ENCODE measurements at places on chromosomes 2 and 18.

DNA sequence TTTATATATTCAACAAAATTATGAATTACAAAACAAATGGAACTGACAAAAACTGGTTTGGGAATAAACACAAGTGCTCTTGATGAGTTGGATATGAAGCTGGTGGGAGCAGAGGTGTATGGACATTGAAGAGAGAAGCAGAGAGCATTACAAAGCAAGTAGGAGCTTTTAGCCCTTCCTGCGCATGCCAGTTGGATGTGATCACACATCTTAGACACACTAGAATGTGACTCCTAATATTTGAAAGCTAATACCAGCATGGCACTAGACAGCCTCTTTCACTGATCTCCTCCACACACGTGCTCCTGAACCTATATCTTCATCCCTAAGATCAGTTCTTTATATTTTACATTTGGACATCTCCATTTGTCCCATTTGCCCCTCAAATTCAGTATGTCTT lies 298.1 kb downstream of the MTX2 start:
- DNase-seq = no peak

DNA sequence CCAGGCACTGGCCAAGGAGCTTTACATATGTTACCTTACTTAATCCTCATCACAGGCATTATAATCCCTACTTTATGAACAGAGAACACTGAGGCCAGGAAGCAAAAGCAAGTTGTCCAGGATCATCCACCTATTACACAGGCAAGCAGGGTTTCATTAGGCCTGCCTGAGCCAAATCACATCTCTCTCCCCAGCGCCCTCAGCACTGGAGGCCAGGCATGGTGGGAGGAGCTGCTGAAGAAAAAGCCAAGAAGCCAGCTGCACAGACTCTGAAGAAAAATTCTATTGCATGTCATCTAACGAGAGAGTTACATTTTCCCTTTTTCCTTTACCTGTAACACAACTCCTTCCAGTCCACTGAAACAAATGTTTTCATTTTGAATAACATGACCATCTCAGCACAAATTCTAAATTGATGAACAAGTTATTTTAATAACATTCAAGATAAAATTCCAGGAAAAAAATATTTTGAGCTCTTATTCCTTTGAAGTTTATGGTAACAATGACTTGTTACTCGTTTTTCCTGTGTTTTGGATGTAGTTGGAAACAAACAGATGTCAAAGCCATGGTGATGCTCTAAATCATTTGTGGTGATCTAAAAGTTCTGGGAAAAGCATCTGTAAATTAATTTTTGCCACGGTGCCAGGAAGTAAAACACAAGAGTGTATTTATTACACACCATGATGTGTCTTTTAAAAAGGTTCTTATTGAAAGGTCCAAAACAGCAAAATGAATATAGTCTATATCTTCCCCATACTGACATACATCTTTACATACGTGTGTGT lies 139.0 kb upstream of the ITGB6 start:
- DNase-seq = no peak

DNA sequence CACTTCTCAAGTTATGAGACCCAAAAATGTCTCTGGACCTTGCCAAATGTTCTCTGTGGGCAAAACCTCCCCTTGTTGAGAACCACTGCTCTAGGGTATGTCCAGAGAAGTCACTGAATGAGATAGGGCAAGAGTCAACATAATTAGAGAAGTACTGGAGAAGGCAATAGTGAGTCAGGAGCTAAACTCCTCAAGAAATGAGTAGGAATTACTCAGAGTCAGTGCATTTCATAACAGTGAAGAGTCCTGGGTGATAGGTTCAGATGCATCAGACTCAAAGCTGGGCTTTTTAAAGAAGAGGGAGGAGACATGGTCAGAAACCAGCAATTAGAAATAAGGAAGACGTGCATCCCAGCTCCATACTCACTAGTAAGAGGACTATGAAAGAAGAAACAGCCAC lies 38.6 kb upstream of the IHH start:
- no peak for DNase-seq

DNA sequence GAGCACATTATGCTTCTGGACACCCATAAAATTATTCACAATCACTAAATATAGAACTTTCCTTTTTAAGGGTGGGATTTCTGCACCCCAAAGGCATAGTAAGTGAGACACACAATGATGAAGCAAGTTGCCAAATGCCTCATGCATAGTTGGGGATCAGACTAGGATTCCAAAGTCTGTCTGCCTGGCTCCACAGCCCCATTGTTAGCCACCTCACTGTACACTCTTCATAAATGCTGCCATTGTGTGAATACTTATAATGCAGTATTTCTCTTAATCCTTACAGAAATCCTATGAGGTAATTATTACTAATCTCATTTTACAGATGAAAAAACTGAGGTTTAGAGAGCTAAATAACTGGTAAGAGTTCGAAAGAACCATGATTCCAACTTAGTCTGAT lies 738.6 kb downstream of the ERBB4 start:
- no peak for DNase-seq

DNA sequence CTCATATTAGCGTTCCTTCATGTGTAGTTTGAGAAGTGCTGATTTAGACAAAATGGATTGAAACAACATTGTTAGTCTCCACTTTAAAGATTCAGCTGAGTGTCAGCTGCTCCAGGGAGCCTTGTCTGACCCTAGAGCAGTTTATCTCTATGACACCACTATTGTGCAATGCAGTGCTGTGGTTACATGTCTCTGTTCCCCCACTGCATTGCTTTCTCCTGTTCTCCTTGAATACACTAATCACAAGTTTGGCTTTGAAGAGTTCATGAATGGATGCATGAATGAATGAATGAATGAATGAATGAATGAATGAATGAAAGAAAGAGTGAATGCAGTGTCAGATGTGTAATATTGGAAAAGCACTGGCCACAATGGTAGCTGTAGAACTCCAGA lies 38.3 kb downstream of the GCG start:
- no peak for DNase-seq
